Activated naive CD4-positive, alpha-beta T cell treated with anti-CD3 and anti-CD28 coated beads, Interleukin-2, amount 50 U/mL, for 16 hours (primary cell): ENCODE measurements at places on chromosomes 7 and 10.

DNA sequence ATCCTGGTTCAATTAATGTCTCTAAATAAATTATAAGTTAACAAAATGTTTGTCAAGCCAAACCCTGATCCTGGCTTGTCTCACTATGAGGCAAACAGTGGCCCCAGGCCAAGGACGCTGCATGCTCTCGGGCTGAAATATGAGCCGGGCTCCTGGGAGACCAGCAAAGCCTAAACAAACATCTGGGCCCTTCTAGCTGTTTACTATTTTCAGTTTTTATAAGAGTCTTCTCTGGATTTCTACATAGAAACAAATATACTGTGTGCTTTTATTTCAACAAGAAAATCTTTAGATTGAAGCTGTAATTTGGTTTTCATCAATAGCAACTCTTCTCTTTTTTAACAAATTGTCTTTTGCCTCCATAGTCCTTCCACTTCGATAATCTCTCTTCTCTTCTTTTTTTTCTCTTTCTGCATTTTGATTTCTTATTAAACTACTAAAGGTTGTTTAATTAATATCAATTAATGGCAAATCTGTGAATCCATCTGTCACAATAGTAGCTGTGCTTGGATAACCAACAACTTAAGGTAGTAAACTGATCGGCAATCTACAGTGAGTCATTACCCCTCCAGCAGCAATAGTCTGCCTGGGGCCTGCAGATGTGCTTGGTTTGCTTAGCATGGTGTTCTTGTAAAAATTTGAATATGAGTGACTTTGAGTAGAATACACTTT is 83.3 kb upstream of the DNAJC1 start:
- no peak for DNase-seq

DNA sequence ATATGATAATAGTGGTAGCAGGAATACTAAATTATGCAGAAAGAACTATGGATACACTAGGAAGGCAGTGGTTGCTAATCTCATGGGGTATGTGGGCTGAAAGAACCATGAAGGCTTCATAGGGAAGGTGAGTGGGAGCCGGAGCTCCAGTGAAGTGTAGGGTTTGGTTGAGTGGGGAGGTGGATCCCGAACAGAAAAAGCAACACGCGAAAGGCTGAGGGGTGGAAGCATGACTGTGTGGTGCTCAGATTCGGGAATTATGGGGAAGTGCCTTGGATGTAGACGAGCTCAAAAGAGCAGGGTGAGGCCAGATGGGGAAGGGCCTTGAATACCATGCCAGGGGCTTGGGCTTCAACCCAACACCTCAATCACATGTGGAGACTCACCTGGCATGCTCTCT is 715.1 kb downstream of the TYW1 start:
- DNase-seq: no peak

- no peak for DNase-seq
Observed at GRCh38 chr7:141074162-141074991, 513 bp downstream of the TMEM178B start.

GRCh38 chr7:108328174-108328651 is 128.0 kb downstream of the NRCAM start:
- no peak for DNase-seq

DNA sequence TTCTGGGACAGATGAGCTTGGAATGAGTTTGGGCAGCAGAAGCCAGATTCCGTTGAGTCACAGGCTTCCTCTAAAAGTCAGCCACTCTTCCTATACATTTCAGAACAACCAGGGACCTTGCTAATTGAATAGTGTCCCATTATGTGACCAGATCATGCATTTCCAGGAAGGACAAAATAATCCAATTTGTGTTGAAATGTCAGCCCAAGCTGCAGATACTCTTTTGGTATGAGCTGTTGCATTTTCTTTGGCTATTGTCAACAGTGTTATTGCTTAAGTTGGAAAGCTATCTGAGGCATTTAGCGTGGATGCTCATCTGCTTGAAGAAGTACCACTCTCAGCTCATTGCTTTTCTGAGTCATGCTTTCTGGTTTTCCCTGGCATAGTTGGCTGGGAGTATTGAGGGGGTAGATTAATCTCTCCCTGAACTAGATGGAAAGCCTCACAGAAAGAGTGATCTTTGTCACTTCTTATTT is 223.7 kb upstream of the HABP2 start:
- no peak for DNase-seq
